ENCODE measurements at places on chromosomes 7 and 10. TPM values are rescaled to one million over a fixed set of nuclear protein-coding genes. Genes with fewer than 3 reads are reported as not detected.

Gene ARHGEF5
- 17.7 TPM for total RNA-seq

Gene MICALL2
- 72.6 TPM for total RNA-seq

Gene HEPACAM2
- total RNA-seq, result not detected

DNA sequence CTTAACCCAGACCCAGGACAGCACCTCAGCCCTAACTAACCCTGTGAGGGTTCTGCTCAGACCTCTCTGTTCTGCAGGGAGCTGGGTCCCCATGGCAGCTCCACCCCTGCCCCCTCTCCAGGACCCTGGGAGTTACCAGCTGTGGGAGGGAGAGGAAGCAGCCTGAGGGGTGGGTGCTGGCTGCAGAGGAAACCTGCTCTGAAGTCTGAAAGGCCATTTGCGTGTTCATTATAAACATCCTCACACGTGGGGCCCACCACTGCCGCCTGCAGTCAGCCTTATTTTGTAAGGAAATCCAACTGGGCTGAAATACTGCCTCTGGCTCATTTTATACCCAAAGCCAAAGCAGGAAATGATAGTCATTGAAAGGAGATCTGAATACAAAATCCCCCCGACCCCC, 195.7 kb downstream of the TCERG1L start:
- no peaks in the 10 kb centered on the region for H3K27me3 ChIP-seq
- no peak overlapping the region for H3K4me3 ChIP-seq
- H3K36me3 ChIP-seq, result no peaks in the 10 kb centered on the region
- no peaks in the 10 kb centered on the region for H3K4me1 ChIP-seq

GRCh38 chr7:56493196-56493595, 377.0 kb upstream of the NUPR2 start:
- no peak for DNase-seq
- no peak overlapping the region for H3K27ac ChIP-seq
- no peaks in the 10 kb centered on the region for H3K27me3 ChIP-seq
- no peaks in the 10 kb centered on the region for H3K4me1 ChIP-seq
- H3K4me3 ChIP-seq, result no peak overlapping the region
- H3K36me3 ChIP-seq, result no peaks in the 10 kb centered on the region

DNA sequence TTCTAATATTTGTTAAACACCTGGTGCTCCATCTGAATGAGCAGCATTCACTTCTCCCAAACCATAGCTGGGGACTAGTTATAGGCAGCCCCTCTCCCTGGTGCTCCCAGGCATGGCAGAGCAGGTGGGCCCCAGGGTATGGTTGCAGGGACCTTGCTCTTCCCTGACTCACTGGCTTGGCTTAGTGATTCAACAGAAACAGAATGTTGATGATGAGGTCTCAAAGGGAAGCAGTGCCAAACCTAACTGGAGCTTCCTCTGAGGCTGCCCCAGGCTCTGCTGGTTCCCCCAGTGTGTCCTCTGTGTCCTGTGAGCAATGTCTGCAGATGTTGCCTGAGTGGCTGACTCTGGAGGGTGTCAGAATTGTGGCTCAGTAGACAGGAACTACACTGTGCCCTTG, 3.7 kb downstream of the GPR26 start:
- peaks cover 18% of the 10 kb centered on the region for H3K27me3 ChIP-seq
- H3K36me3 ChIP-seq, result no peaks in the 10 kb centered on the region
- H3K27ac ChIP-seq, result no peak overlapping the region
- no peaks in the 10 kb centered on the region for H3K4me1 ChIP-seq

DNA sequence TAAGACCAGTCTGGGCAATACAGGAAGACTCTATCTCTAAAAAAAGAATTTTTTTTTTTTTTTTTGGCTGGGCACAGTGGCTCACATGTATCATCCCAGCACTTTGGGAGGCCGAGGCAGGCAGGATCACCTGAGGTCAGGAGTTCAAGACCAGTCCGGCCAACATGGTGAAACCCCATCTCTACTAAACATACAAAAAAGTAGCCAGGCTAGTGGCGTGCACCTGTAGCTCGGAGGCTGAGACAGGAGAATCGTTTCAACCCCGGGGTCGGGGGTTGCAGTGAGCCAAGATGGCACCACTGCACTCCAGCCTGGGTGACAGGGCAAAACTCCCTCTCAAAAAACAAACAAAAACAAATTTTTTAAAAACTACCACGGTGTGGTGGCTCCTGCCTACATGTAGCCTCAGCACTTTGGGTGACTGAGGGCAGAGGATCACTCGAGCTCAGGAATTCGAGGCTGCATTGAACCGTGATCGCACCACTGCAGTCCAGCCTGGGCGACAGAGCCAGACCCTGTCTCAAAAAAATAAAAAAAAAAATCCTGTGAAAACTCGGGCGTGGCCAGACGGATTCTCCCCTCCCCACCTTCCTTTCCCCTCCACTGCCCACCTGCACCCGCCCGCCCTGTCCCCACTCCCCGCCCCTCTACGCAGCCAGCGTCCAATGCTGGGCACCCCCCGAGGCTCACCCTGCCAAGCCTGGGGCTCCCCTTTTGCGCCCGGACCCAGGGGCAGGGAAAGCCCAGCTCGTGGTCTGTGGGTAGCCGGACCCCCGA, 745 bp upstream of the ORAI2 start:
- no peak overlapping the region for H3K27ac ChIP-seq
- peaks cover 15% of the 10 kb centered on the region for H3K4me1 ChIP-seq
- no peaks in the 10 kb centered on the region for H3K27me3 ChIP-seq
- DNase-seq, result no peak
- H3K36me3 ChIP-seq, result no peaks in the 10 kb centered on the region

DNA sequence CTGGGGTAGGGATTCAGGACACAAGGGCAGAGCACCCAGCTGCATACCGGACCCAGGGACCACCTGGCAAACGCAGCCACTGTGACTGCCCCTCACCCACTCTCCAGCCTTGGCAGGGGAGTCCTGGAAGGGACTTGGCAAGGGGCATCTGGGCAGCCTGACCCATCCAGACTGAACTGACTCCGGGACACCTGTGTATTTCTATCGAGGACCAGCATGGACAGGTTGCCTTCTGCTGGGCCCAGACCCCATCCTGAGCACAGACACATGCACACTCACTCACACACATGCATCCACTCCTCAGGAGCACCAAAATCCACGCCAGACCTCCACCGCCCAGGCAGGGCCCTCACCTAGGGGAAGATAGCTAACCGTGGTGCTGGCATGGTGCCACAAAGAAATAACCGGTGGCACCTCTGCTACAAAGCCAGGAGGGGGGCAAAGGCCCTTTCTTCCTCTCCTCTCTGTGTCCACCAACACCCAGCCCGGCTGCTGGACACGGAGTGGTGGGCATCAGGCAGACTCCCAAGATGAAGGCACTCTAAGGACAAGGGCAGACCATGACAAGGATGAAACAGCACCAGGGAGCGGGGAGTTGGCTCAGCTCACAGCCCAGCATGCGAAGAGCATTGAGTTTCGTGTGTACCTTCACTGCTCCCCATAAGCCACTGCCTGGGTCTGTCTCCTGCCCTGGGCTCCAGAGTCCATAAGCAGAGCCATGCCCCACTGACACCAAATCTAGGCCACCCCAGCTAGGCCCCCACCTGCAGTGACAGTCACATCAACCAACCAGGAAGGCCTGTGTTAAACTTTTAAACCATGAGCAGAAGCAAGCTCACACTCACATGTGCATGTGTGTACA, 35.3 kb downstream of the KCNH2 start:
- H3K27me3 ChIP-seq, result no peaks in the 10 kb centered on the region
- DNase-seq, result no peak
- H3K4me3 ChIP-seq, result no peak overlapping the region
- no peak overlapping the region for H3K27ac ChIP-seq

- H3K27ac ChIP-seq, result peak overlapping the region; percentile 65
- H3K4me3 ChIP-seq, result no peak overlapping the region
- H3K4me1 ChIP-seq, result peaks cover 22% of the 10 kb centered on the region
- no peaks in the 10 kb centered on the region for H3K36me3 ChIP-seq
These were observed 682 bp downstream of the TBXAS1 start for GRCh38 chr7:139829775-139830117.

DNA sequence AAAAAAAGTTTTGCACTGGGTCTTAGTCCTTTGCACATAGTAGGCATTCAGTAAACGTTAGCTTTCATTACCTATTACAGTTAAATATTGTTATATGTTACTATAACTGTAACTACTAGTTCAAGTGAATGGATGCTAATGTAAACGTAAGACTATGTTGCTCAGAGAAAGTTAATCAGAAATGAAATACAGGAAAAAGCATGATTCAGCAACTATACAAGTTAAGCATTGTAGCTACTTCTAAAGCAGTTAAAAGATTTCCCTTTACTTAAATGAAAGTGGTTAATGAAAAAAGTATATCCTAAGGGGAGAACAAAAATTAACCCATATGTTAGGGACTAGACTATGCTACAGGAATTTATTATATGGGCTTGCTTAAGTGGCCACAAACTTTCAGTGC, 121.2 kb downstream of the SKAP2 start:
- DNase-seq, result no peak
- H3K4me3 ChIP-seq, result no peak overlapping the region
- H3K27ac ChIP-seq, result no peak overlapping the region
- no peaks in the 10 kb centered on the region for H3K4me1 ChIP-seq

DNA sequence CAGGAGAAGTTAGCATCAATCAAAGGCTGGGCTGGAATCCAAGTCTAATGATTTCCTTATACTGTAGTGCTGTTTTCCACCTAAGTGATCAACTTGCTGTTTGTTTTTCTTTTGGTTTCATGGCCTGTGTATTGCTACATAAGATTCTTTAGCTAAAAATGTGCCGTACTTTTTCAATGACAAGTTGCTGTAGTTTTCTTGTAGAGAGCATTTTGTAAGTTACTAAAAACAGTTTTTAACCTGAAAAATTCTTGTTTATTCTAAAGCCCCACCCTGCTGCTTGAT, 1.3 kb downstream of the HELLS start:
- DNase-seq, result no peak
- H3K27me3 ChIP-seq, result no peaks in the 10 kb centered on the region
- H3K27ac ChIP-seq, result no peak overlapping the region
- peaks cover 14% of the 10 kb centered on the region for H3K4me1 ChIP-seq
- H3K4me3 ChIP-seq, result peak overlapping the region; percentile 94

- no peak overlapping the region for H3K4me3 ChIP-seq
- H3K4me1 ChIP-seq, result no peaks in the 10 kb centered on the region
These were observed 39.7 kb upstream of the MTPN start for GRCh38 chr7:136016649-136017395.

GRCh38 chr10:14508725-14509124, 178.0 kb upstream of the FRMD4A start:
- H3K27me3 ChIP-seq, result no peaks in the 10 kb centered on the region
- H3K36me3 ChIP-seq, result no peaks in the 10 kb centered on the region
- H3K4me1 ChIP-seq, result no peaks in the 10 kb centered on the region
- H3K4me3 ChIP-seq, result no peak overlapping the region
- H3K27ac ChIP-seq, result no peak overlapping the region
- no peak for DNase-seq

- no peak overlapping the region for H3K27ac ChIP-seq
- no peak overlapping the region for H3K4me3 ChIP-seq
- H3K27me3 ChIP-seq, result no peaks in the 10 kb centered on the region
These were observed 89.2 kb downstream of the PTEN start for GRCh38 chr10:87952612-87953011.

- H3K27ac ChIP-seq, result no peak within 1 kb of the TSS
- H3K27me3 ChIP-seq, result no peaks in the 10 kb centered on the region
- DNase-seq, result no peak
These were observed at the start of gene NACAD for GRCh38 chr7:45088821-45089340. NACAD (minus strand) TSS chr7:45088969; CDS start chr7:45088894, 75 bp downstream.
